ENCODE measurements at places on chromosomes 12 and 14.

- peak; percentile 26 for DNase-seq
These were observed 8.5 kb upstream of the IFT81 start for GRCh38 chr12:110115675-110116074.

DNA sequence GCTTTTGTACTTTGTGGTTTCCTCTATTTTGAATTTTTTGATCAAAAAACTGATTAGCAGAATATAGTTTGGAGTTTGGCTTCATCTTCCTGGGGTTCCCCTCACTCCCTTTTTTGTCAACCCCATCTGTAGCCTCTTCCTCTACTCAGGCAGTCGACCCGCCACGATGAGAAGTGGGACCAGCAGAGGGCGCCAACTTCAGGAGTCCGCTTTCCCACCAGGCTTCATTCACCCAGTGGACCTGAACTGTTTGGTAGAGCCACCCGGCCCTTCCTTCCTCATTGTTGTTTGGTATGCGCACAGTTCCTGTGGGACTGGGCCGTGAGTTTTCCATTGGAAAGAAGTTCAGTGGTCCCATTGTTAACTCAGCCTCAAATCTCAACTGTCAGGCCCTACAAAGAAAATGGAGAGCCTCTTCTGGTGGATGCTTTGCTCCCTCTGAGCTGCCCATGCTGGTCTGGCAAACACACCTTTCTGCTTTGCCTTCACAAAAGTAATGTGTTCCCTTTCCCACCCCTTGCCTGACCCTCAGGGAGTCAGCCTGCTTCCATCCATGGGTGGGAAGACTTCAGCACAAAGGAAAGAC lies 21.7 kb downstream of the TMBIM6 start:
- peak; percentile 49 for DNase-seq

- DNase-seq, result no peak
These were observed 137.8 kb downstream of the TTC7B start for GRCh38 chr14:90678420-90678819.

DNA sequence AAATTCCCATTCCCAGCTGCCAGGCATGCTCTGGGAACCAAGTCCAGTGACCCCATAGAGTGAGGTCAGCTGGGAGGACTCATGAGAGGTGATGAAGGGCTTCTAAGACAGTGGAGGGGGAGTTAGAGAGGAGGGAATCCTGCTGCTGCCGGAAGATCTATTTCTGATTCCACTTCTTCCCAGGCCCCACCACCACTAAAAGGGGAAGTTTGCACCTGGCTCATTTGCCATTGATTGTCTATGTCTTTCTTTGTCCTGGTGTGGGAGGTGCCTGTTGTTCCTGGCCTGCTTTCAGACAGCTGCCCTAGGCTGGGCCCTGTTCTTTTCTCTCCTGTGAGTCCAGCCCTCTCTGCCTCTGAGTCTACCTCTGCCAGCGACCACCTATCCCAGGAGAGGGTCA lies 3.0 kb upstream of the KRT6A start:
- no peak for DNase-seq

GRCh38 chr12:52525661-52526499 lies 5.7 kb upstream of the KRT5 start:
- DNase-seq, result no peak

All from SK-N-DZ (cell line).